Stimulated activated CD8-positive, alpha-beta memory T cell treated with anti-CD3 and anti-CD28 coated beads, Interleukin-2, amount 100 ng/mL, for 1 hour (primary cell): ENCODE measurements at places on chromosomes 7 and 10.

DNA sequence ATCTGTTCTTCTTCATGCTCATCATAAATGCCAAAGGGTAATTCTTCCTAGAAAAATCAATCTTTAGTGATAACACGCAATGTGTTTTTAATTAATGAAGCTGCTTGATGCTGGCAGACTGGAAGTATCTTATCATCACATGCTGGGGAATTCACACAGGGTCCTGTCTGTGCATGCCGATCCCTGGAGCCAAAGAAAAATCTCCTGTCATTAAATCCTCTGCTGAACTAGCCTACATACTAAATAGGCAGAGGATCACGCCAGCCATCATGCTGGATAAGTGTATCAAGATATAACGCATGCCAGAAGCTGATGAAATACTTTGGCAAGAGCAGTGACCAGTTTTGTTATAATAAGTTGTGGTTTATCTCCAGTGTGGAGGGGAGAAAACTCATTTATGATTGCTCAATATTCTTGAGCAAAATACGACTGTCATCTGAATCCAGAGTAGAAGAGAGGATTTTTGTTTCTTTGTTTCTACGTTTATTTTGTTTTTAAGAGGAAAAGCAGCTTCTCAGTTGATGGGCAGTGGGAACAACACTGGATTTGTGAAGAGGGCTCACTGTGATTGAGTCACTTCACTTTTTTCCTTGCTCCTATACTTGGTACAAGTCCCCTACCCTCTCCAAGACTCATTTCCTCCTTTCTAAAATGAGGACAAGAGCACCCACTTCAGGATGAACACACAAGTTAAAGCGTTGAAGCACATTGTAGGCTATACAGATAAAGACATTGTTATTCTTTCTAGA, 649.1 kb downstream of the TNS3 start:
- DNase-seq = no peak

DNA sequence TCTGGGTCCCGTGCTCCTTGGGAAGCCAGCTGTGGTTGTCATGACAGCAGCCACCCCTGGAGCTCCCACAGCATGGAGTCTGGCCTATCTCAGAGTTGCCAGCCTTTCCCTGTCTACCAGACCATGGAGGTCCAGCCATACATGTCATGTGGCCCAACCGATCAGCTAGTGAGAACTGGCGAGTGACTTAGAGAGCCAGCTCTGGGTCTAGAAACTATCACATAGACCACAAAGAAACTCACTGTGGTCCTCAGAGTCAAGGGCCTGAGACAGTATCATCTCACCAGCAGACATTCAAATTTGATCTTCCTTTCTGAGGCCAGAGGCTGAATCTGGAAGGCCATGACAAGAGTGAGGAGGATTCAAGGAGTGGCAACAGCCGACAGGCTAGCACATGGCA, 223.3 kb upstream of the GPR26 start:
- DNase-seq = no peak

- no peak for DNase-seq
Observed at GRCh38 chr7:139035586-139036353, at the start of gene ZC3HAV1L. Gene ZC3HAV1L, minus strand, starts transcription at chr7:139036042. Its CDS starts 25 bp downstream, at chr7:139036017.

DNA sequence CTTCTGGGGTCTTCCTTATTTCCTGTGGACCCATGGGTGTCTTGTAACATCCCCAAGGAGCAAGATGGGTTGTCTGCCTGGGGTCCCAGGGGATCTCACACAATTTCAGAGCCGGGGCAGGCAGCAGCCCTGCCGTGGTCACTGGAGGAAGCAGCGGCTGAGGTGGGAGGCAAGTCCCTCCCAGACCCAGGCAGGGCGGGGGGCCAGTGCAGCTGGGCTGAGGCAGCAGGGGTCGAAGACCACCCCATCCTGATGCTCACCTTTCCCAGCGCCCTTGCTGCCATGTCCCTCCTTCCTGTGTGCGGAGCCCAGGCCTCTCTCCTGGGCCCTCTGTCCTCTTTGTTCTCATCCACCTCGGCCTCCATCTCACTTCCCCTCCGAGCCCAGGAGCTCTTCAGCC, 583.0 kb upstream of the COBL start:
- DNase-seq = no peak

GRCh38 chr7:46024263-46024916, 103.3 kb upstream of the IGFBP3 start:
- no peak for DNase-seq
